Ascending aorta (tissue), 2 donors: ENCODE measurements at places on chromosomes 13 and 19.

DNA sequence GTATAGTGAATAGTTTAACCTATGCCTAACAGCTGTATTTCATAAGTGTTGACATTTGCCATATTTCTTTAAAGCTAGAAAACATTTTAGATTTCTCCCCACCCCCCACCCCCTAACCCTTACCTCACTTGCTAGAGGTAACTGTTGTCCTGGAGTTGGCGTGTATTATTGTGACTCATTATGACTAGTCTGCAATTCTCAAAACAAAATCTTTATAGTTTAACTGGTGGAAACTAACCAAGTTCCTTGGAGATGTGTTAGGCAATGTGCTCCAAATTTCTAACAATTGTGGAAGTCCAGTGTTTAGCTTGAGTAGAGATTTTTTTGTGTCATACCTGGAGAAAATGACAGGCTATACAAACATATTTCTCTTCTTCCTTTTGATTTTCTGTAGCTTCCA is 38.0 kb downstream of the KCTD4 start:
- DNase-seq, result no peak

DNA sequence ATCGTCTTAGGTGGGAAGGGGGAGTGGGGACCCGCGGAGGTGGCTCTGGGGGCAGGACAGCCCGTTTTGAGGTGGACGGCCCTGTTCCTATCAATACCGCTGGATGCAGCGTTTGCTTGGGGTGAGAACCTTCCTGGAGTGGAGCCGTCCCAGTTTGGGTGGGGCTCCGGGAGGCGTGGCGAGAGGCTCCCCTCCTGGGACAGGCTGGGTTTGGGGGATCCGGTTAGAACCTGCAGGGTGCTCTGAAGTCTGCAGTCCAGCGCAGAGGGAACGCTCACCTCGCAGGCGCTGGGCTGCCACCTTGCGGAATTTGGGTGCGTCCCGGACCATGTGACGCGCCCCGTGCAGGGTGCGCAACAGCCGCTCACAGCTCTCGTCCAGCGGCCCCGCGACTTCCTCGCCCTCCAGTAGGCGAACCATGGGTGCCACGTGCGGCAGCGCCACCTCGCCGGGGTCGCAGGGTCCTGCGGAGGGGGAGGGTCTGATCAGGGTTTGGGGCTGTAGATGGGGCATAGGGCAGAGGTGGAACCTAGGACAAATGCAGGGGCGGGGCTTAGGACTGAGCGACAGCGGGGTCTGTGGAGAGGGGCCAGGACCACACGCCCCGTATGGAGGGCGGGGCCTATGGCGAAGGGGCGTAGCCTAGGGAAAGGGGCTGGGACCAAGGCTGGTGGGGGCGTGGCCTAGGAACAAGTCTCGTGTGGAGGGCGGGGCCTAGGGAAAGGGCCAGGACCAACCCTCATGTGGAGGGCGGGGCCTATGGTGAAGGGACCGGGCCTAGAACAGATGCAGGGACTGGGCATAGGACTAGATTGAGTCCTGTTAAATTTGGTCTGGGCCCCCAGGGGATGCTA is 13.8 kb downstream of the SH2D3A start:
- DNase-seq, result peak; percentile 88

DNA sequence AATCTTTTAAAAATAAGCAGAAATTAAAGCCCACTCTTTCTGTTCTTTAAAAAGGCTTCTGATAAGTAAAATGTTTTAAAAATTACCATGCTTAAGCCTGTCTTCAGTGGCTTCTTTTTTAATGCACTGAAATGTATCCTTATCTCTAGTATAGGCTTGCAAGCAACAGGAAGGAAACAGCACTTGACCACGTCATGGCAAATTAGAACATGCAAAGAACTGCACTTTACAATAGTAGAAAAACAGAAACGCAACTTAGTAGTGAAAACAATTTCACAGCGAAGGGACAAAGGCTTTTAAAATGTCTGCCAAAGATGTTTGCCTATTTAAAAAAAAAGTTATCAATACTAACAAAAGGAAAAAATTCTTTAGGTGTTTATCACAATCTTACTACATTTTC is 36.3 kb downstream of the ELF1 start:
- DNase-seq, result no peak

- DNase-seq, result peak; percentile 11
Measured at GRCh38 chr19:41951686-41952172, 7.4 kb downstream of the RABAC1 start.

DNA sequence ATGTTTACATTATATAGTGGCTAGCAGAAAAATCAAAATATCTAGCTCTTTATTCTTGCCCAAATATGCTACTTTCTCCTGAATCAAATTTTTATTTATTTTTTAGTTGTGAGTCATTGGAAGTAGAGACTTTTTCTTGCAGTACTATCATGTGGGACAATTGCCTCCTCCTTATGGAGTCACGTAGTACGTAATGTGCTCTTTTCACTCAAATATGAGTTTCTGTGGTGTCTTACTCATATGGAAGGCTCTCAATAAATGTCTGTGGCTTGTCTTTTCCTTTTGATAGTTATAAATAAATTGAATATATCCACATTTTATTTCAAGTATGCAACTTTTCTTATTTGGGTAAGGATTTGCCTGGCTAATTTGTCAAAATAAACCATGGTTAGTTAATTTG is 1411.0 kb upstream of the SLC10A2 start:
- no peak for DNase-seq

GRCh38 chr19:6261883-6262282 is 17.9 kb downstream of the MLLT1 start:
- DNase-seq, result no peak

DNA sequence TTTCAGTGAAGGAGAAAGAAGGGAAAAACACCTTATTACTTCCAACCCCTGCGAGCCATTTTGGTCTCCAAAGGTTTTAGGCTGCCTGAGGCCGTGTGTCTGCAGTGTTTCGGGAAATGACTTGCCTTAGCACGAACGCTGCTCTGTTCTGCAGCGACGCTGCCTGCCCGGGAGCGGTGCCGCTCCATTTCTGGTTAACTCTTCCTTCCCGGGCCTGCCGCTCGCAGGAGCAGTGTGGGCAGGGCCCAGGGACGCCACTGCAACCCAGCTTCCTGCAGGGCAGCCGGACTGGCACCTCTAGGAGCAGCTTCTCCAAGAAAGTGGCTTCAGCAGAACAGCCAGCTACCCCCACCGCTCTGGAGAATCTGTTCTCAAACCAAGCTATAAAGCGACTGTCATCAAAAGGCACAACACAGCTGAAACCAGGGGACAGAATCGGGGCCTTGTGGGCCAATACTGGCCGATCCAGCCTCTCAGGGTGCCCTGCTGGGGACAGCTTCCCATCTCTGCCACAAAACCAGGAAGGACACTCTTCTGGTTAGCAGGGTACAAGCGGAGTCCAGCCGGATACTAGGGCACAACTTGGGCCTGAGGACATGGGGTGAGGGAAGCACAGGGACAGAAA is 72.2 kb downstream of the KCTD15 start:
- DNase-seq, result no peak

GRCh38 chr19:12545267-12545666 is 6.0 kb downstream of the ZNF564 start:
- DNase-seq, result no peak

DNA sequence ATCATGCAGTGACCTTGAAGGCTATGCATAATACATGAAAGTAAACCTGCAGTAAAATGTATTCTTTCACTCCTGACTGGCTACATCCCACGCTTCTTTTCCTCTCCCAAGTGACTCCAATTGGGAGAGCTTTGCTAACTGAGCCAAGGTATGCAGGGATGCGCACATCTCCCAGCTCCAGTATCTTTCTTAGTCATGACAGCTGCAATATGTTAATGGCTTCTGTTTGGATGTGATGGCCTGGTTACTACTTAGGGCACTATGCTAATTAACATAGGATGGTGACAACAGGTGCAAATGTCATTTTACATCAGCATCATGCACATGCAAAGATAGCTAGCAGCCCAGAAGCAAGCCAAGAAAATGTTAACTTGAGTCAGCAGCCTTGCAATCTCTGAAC is 134.7 kb downstream of the POU4F1 start:
- DNase-seq, result no peak

- DNase-seq, result no peak
Measured at GRCh38 chr19:51546650-51547396, 15.4 kb upstream of the SIGLEC6 start.

GRCh38 chr13:109271555-109272541 is 514.5 kb downstream of the IRS2 start:
- DNase-seq, result no peak

- no peak for DNase-seq
Measured at GRCh38 chr19:35501684-35502083, 11.4 kb upstream of the KRTDAP start.

GRCh38 chr13:92197669-92198068 is 799.2 kb downstream of the GPC5 start:
- no peak for DNase-seq

DNA sequence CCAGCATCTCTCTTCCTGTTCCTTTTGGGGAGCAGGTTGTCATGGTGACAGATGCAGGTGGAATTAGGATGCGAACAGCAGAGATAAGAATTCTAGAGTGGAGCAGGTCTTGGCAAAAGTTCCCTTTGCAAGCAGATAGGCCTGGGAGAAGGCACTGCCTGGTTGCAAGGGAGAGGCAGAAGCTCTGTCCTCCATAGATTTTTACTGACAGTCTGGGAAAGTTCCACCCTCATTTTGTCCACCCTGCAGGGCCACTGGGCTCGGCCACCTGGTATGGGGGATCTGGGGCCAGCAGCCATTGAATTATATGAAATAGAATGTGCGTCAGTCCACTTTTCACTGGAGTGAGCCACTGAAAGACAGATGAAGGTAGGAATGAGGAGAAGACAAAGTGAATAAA is 141.7 kb downstream of the IER2 start:
- DNase-seq, result no peak

DNA sequence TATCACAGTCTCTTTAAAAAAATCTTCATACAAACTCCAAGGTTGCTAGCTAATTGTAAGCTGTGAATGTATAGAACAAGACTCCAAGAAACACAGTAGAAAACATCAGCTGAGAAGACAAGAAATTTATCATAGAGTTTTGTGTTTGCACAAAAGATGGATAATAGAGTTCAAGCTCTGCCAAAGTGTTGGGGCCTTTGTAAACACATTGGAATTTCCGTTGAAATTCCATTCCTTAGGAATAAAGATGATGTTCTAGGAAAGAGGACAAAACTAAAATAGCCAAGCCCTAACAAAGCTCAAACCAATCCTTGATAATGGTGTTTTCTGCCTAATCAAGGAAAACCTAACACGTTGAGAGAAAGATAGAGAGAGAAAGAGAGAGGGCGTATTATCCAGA is 20.6 kb downstream of the LRRC63 start:
- no peak for DNase-seq

- no peak for DNase-seq
Measured at GRCh38 chr13:21079761-21080592, 18.6 kb upstream of the LATS2 start.

GRCh38 chr19:45177817-45178261 is at the start of gene TRAPPC6A:
Gene TRAPPC6A (minus strand): TSS chr19:45178237. CDS start chr19:45178218, 19 bp downstream.
- DNase-seq, result no peak

GRCh38 chr19:52541608-52542007 is 14.1 kb downstream of the ZNF808 start:
- DNase-seq, result no peak

DNA sequence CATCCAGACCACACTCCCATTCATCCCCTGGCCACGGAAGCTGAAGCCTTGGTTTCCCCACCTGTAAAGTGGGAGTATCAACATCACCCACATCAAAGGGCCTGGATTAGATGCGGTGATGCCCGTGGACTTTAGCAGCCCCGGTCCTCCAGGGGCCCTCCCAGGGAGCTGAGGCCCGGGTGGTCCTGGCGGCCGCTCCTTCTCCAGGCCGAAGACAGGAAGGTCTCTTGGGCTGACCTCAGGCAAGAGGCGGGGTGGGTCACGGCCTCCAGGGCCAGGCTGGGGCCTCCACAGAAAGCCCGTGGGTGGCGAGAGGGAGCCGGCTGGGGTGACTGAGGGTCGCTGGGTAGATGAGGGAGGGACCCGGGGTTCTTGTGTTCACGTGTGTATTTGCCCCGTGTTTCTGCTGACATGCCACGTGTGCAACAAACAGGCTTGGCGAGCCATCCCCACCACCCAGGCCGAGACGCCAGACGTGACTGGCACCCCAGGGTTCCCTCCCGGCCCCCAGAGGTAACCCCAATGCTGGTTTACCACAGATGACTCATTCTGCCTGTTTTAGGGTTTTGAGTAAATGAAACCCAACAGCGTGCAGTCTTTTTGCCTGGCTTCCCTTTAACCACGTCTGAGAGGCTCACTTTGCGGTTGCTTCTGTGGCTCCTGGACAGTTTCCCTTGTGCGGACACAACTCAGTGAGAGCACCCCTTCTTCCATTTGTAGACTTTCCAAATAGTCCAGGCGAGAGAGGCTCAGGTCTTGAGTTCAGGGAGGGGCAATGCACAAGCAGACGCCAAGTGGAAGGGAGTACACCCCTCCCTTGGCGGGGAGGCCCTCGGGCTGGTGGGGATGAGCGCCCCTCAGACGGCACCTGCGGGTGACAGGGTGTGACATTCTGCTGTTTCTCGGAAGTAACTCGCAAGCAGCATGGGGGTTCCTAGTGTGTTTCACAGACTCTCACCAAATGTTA is 42.9 kb downstream of the C13orf46 start:
- peak; percentile 60 for DNase-seq

GRCh38 chr13:100980171-100980570 is 305.6 kb upstream of the TMTC4 start:
- DNase-seq, result no peak

DNA sequence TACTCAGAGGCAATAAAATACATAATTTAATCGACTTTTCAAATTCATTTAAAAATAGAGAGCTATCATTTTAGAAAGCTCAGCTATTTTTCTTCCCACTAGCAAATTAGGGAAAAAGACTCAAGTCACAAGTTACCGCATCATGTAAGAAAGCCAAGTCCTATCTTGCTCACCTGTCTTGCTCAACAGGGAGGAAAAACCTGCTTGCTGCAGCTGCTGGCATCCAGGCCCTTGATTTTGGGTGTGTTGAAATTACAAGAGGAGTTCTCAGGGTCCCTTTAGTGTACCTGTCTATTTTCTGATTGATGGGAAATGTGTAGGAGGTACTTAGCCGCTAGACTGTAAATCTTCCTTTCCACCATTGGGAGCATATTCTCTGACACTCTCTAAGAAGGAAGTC is 22.2 kb downstream of the SLC10A2 start:
- no peak for DNase-seq

- no peak for DNase-seq
Measured at GRCh38 chr19:54428323-54429175, 13.3 kb downstream of the TTYH1 start.
